ENCODE measurements at places on chromosomes 11 and 22.
A peak's percentile ranks its signal among the peaks of the same experiment; 100 is the strongest.

- DNase-seq: no peak
These were observed 189.3 kb downstream of the MIAT start for GRCh38 chr22:26846645-26847044.

GRCh38 chr11:60633645-60634044 is 65.8 kb upstream of the MS4A8 start:
- no peak for DNase-seq

DNA sequence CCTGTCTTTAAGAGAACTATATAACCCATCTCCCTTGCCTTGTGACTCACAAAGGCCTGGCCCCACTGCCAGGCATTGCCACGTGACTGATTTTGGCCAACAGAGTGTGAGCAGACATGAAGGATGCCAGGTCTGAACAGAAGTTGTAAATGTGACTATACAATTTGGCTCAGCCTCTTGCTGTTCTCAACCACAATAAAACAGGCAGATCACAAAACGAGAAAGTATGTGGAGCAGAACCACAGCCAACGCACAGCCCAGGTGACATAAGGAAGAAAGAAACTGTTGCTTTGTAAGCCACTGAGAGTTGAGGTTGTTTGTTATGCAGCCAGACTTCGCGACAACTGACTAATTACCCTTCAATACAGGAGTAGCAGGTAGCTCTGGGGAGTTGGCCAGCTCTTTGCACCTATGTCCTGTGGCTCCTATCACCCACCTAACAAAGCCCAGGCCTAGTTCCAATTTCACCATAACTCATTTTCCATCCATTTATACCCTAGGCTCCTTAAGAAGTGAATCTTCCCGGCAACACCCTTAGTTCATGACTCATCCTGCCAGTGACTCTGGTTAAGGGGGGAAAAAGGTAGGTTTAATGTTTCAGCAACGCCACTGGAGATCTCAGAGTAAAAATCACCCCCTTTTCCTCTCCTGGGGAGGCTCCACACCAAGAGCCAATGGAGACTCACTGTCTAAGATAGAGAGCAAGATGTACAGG is 53.7 kb downstream of the GALNT18 start:
- DNase-seq: no peak

GRCh38 chr22:27397036-27397953 is 404.3 kb downstream of the MN1 start:
- no peak for DNase-seq

- DNase-seq: peak; percentile 62
These were observed 17.2 kb downstream of the POLR3H start for GRCh38 chr22:41526830-41527799.

DNA sequence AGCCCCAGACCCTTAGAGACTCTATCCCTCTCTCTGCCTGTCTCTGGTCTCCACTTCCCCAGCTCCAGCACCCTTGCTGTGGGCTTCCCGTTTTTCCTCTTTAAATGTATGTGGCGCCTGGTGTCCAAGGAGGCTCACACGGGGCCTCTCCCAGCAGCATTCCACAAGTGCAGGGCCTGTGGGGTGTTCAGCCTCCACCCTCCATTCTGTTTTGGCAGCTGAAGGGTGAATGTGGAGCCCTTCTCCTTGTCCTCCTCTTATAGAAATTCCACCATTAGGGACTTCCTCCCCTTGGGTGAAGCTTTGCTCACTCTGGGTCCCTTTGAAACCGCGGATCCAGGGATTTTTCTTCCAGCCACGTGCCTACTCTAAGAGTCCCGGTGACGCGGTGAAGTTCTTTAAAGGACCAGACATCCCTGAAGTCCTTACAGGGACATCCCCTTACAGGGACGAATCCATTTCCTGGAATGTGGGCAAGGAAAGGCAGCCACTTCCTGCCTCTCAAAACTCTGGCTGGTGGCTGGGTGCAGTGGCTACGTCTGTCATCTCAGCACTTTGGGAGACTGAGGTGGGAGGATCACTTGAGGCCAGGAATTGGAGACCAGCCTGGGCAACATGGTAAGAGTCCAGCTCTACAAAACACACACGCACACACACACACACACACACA is 1.6 kb upstream of the TSPAN18 start:
- no peak for DNase-seq

DNA sequence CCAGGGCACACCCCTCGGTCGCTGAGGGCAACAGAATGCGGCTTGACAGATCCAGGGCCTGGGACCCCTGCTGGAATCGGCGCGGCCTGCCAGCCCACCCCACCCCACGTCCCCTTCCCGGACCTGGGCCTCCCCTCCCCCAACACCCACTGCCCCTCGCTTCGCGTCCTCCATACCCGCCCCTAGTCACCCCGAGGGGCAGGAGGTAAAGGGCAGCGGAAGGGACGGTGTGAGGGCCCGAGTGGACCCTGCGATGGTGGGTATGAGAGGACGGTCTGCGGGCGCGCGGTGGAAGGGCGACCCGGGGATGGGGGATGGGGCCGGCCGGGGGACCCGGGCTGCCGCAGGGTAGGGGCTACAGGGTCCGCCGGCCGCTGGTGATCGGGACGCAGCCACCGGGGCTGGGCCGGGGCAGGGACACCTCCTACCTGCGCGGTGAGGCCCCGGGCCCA is 311 bp downstream of the APBB1 start:
- DNase-seq: no peak

GRCh38 chr11:12746593-12747097 is 72.4 kb downstream of the TEAD1 start:
- DNase-seq: no peak

- DNase-seq: no peak
These were observed 54.7 kb downstream of the WNT11 start for GRCh38 chr11:76151556-76152085.

DNA sequence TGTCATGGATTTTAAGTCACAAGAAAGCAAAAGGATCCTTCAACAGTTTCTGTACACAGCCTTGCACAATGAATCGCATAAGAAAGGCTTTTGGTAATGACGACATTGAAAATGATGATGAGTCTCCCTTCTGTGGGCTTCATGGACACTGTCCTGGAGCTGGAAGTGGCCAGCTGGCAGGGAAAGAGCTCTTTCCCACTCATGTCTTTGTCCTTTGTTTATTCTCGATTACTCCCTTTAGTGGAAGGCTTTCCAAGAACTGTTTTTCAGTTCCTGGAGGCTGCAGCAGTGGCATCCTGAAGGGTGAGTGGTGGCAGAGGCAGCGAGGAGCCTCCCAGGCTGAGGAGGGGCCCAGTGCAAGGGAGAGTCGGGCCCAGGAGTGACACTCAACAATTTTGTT is 505.2 kb downstream of the NTM start:
- no peak for DNase-seq

DNA sequence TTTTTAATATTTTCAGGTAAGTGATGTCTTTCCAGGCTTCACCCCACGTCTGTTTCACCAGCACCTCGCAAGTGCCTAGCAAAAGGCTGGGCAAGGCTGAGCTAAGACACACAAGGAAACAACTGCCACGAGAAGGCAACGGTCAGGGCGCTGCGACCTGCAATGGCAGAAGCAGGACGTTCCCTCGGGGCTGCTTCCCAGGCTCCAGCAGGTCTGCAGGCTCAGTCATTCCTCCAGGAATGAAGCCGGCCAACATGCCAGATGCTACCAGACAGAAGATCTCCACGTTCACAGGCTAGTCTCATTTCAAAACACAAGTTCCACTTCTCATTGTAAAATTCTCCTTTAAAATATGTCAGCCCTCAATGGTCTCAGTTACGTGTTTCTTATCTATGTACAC is 45.5 kb downstream of the CELSR1 start:
- no peak for DNase-seq

DNA sequence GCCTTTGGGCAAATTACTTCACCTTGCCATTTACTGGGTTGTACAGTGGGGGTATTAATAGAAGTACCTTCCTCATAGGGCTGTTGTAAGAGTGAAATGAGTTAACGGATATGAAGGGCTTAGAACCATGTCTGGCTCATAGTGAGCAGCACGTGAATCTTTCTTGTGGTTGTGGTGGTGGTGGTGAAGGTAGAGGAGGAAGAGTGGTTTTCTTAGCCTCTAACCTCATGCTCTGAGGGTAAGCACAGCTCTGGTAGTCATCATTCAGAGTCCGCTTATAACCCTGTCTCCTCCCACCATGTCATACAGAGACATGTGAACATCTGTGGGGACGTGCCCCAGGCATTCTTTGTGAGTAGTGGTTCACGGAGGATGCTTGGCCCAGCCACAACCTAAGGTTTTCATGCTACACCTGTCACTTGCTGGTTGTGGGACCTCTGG is 43.6 kb downstream of the TEAD1 start:
- no peak for DNase-seq

- no peak for DNase-seq
These were observed 109.7 kb upstream of the CTSC start for GRCh38 chr11:88447281-88447680.

GRCh38 chr11:111205632-111206385 is 39.7 kb upstream of the POU2AF2 start:
- no peak for DNase-seq

DNA sequence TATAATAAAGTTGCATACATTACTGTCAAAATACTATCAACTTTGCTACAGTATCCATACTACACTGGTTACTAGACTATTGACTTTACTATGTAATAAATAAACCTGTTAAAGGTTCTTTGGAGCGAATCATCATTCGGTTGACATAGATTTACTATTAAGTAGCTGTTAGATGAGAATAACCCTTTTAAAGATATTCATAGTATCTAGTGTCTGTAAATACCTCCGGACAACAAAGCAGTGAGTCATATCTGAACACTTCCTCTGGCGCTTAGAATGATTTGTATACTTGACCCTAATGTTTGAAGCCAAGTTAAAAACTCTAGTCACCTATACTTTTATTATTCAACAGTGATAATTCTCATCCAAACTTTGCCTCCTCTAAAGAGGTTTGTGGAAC is 84.7 kb downstream of the MSANTD4 start:
- DNase-seq: no peak

GRCh38 chr22:37588546-37589215 is 8.8 kb upstream of the LGALS2 start:
- DNase-seq: no peak

DNA sequence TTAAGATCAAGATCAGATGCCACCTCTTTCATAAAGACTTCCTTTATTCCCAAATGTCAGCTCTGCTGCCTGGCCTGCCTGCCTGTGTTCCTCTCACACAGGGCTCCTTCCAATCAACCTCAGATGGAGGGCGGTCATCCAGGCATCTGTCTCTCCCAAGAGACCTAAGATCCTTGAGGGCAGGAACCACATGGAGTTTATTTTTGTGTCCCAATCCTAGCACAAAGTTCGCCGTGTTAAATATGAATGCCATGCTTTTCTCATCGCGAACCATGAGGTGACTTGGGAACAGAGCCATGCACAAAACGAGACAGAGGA is 72.7 kb upstream of the ARFGAP3 start:
- DNase-seq: no peak

DNA sequence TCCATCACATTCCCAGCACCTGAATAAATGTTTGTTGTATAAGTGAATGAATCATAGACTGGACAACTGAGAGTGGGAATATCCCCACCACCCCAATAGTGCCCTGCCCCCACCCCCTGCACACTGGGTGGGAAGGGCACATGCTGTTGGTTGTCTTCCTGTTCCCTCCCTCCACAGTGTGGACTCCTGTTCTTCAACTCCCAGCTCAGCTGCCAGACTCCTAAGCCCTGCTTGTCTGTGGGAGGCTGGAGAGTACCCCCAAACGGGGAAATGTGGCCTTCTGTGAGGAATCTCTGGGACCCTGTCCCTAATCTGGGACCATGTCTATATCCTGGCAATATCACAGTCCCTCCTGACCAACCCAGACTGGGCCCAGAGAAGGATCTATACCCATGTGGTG is 5.5 kb upstream of the MYOD1 start:
- no peak for DNase-seq

DNA sequence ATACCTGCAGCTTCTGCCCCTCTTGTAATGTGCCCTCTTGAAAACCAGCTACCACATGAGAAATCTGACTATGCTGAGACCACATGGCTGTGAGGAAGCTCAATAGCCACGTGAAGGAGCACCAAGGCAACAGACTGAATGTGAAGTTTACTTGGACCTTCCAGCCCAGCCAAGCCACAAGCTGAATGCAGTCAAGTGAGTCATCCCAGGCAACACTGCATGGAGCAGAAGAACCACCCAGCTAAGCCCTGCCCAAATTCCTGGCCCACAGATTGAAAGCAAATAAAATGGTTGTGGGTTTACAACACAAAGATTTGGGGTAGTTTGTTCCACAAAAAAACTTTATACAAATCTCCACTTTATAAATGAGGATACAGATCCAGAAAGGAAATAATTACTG is 114.5 kb downstream of the TIMP3 start:
- DNase-seq: no peak

- DNase-seq: no peak
These were observed 9.5 kb upstream of the B3GNT6 start for GRCh38 chr11:77024745-77025144.

DNA sequence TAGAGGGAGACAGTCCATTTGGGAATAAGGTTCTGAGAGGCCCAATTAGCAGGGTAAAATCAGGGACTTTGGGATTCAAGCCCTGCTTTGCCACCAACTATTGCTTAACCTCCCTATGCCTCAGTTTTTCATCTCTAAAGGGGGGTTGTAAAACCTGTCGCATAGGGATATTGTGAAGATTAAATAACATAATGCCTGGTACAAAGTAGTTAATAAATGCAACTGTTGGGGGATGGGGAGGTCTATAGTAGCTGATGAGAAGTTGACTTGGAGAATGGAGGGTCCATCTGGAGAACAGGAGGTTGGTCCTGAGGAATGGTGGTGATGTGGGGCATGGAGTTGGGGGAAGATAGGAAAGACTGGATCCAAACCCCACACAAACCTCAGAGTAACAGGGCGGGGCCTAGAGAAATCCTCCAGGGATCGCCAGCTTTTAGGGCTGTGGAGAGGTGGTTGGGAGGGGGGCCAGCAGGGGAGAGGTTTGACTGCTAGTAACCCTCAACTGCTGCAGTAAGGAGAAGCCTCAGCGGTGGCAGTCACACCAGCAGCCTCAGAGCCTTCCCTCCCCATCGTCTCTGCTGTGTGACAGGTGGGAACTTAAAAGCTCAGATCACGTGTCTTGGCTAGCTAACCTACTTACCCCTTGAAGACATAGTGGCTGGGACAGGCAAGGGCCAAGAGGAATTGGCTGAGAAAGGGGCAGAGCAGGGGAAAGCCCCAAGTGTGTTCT is 1.1 kb upstream of the ABCG4 start:
- DNase-seq: no peak

DNA sequence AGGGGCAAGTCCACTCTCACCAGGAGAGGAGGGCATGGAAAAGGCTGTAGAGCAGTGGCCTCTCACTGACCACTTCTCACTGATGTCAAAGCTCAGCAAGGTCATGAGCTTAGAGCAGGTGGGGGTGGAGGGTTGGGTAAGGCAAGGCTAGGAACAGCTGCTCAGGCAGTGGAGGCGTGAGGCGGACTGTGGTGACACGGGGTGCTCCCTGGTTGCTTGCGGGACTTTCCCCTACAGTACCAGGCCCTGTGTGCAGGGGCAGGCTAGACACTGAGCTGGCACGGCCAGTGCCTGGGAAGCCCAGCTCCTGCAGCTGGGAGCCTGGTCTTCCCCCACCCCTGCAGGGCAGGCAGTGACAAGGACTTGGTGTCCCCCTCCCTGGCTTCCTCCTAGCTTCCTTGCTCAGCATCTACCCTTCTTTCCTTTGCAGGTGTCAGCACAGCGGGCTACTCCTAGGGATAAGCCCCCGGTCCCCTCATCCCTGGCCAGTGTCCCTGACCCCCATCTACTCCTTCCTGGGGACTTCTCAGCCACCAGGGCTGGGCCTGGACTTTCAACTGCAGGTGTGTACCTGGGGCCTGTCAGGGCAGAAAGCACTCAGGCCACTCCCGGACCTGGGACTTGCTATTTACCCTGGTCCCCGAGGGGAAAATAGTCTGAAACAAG is 45.6 kb downstream of the PISD start:
- DNase-seq: no peak
